ENCODE measurements at places on chromosomes 12 and 14.

GRCh38 chr12:60967128-60967527 is 1293.1 kb upstream of the USP15 start:
- DNase-seq = no peak

DNA sequence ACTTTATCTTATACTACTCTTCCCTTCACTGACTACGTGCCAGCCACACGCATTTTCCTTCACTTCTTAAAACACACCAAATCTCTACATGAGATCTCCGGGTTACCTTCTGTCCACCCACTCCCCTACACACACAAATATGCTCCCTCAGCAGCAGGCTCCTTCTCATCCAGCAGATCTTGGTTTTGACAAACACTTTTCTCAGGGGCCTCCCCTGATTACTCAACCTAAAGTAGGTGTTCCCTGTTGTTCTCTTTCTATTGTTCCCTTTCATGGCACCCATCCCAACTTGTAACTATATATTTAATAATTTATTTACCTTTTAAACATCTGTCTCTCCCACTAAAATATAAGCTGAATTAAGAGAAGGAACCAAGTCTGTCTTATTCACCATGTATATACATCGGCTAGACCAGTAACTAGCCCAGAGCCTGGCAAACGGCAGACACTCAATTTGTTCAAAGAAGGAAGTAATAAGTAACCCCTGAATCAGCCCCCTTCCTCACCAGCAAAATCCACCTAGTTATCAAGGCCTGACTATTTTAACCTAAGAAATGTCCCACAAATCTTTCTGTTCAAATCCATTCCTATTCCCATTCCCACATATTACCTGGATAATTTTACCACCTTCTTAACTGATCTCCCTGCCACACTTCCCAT is 2.7 kb downstream of the C2CD5 start:
- no peak for DNase-seq

DNA sequence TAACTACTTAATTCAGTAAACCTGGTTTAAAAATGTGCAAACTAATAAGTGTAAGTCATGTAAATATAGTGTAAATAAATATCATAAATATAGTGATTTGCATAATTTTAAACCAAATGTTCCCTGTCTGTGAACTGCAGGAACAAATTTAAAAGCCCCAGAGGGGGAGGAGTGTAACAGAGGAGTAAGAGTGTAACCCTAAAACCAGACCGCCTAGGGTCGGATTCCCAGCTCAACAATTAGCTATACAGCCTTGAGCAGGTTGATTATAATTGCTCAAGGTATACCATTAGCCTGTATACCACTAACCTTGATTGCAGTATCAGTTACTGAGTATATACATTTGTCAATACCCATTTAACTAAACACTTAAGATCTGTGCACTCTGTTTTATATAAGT is 218.4 kb downstream of the ADAMTS20 start:
- DNase-seq = no peak

DNA sequence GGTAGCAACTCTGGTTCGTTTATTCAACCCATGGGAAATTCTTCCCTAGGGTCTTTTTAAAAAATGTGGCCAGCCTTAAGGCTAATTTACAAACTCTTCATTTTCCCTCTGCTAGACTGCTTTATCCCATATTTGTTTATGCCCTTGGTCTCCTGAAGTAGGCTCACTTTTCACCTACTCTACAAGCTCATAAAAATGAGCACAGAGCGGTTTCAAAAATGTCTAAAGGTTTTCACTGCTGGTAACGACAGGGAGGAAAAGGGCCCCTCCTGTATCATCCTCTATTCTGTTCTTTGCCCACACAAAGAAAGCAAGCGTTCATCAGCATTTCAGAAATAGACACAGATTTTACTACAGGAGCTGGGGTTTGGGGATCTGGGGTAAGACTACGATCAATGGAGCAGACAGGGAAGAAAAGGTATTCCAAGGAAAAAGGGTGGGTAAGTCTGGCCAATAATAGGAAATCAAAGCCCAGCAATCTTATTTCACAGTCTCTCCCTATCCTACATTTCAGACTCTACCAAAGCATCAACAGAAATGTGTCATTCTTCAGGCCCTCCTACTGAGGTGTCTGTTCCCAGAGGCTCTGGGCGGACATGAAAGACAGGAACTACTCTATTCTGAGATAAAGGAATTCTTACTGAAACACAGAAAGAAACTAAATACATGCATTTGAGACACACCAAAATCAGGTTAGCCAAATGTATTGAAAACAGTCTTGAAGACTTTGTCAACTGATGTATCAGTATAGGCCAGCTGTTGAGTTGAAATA is 86.4 kb downstream of the SPPL3 start:
- no peak for DNase-seq

DNA sequence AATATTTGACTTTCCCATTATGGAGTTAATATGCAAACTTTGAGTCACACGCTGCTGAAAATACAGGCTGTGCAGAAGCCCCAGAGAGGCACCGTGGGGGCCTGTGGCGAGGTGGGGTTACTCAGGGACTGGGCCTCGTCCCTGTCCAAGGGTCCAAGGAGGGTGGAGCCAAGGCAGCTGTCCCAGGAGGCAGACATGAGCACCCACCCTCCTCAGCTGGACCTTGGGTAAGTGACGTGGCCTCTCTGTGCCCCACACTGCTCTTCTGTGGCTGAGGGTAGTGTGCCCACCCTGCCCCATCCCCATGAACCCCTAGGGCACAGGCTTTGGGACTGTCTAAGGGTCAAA is 39.4 kb downstream of the FAM222A start:
- no peak for DNase-seq

GRCh38 chr12:108653082-108653516 is 19.4 kb upstream of the SELPLG start:
- no peak for DNase-seq

DNA sequence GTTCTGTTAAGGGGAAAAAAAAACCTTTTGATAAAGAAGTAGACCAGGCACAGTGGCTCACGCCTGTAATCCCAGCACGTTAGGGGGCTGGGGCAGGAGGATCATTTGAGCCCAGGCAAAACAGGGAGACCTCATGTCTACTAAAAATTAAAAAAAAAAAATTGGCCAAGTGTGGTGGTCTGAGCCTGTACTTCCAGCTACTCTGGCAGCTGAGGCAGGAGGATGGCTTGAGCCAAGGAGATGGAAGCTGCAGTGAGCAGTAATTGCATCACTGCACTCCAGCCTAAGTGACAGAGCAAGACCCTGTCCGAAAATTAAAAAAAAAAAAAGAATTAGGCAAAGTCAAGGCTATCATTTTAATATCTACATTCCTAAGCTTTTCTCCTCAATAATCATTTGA is 124.8 kb upstream of the CPM start:
- DNase-seq = no peak

GRCh38 chr12:128693115-128693514 is 130.6 kb downstream of the SLC15A4 start:
- no peak for DNase-seq

DNA sequence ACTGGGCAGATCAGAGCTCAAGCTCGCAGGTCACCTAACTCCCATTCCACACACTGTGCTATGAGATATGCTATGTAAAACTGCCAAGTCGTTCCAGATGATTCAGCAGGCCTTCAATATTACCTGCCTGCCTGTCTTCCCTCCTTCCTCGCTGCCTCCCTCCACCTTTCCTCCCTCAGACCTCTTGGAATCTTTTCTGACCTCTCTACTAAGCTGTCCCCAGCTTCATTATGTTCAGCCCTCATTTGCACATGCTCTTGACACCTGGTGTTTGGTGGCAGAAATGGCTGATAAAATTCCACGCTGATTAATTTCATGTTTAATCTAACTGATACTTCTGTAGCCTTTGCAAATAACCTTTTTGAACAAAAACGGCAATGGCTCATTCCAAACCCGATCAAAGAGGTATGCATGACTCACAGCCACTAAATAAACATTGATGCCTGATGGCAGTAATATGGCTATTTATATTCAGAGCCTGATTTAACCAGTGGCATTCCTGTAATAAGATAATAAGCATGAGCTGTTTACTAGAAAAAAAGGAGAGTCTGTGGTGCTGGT is 130.8 kb upstream of the EGLN3 start:
- no peak for DNase-seq

- no peak for DNase-seq
These were observed 199.7 kb upstream of the CPNE8 start for GRCh38 chr12:39105111-39105510.

- no peak for DNase-seq
These were observed 170.0 kb downstream of the SLC5A8 start for GRCh38 chr12:101039848-101040531.

GRCh38 chr14:35333264-35333730 is 41.1 kb downstream of the PSMA6 start:
- DNase-seq = no peak

- no peak for DNase-seq
These were observed 148.4 kb upstream of the FKBP4 start for GRCh38 chr12:2646341-2646740.

DNA sequence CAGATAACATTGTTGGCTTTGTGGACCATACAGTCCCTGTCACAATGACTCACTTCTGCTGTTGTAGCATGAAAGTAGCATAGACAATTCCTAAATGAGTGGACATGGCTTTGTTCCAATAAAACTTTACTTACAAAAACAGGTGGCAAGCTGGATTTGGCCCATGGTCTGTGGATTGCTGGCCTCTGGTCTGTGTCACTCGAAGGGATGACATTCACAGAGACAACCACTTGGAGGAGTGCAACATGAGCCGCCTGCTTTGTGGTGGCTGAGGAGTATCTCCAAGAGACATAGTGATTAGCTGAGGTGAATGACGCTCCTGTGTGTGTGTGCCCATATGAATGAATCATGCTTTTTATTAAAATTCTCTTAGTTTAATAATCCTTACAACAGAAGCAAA is 81.3 kb upstream of the NRXN3 start:
- no peak for DNase-seq

- DNase-seq = no peak
These were observed 900 bp downstream of the NOP2 start for GRCh38 chr12:6567112-6567670.

GRCh38 chr14:33282331-33283230 is 343.9 kb downstream of the NPAS3 start:
- DNase-seq = no peak
